ENCODE measurements at places on chromosomes 5 and 9.

- DNase-seq: no peak
Measured at GRCh38 chr5:132764051-132764450, 13.0 kb downstream of the SEPTIN8 start.

GRCh38 chr9:72453797-72454196 is 67.6 kb upstream of the TMC1 start:
- DNase-seq: no peak

DNA sequence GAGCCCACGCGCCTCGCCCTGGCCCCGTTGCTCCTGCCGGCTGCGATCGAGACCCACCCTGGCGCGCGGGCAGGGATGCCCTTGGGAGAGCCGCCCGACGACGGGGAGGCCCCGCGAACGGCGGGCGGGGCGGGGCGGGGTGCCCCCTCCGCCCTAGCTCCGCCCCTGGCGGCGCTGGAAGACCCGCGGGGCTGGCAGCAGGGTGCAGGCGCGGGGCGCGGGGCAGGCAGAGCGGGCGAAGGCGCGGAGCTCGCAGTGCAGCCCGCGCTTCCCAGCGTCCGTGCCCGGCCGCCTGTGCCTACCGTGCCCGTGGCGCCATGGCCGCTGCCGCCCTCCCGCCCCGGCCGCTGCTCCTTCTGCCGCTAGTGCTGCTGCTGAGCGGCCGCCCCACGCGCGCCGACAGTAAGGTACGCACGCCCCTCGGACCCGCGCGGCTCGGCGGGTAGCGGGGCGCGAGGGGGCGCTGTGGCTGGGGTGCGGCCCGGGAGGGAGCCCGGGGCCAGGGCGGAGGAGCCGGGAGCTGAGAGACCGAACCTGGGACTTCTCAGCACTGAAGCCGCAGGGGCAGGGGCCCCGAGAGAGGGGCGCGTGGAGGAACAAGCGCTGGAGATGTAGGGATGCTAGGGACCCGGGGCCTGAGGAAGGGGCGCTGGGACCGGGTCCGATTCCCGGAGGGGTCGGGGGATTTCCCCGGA is at the start of gene OLFML2A:
OLFML2A (plus strand) TSS at position 180 of the 695 bp plus-strand sequence; CDS start at position 318, 138 bp downstream.
- DNase-seq: no peak

GRCh38 chr9:13900449-13900848 is 413.5 kb downstream of the NFIB start:
- DNase-seq: no peak

GRCh38 chr9:82183181-82183860 is 194.7 kb downstream of the SPATA31D1 start:
- no peak for DNase-seq

GRCh38 chr5:148482697-148483462 is 99.1 kb downstream of the FBXO38 start:
- DNase-seq: peak; percentile 57

GRCh38 chr9:109440117-109440515 is 58.0 kb downstream of the PTPN3 start:
- DNase-seq: no peak

DNA sequence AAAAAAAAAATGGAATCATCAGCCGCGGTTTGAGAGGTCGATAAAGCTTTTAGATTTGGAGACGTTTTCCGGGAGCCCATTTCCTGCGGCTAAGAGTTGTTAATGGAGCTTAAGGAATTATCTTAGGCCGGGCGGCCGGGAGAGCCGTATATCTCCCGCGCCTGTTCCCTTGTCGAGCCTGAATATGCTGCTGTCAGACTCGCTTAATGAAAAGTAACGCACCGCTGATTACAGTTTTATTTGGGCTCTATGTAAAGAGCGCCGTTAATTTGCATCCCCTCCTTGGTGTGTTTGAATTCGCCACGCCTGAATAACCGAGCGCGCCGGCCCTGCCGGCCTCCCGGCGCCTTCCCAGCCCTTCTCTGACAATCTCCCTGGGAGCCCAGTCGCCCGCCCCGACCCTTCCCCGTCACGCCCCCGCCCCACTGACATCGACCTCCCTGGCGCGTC is 7.9 kb downstream of the IRX4 start:
- DNase-seq: no peak

- no peak for DNase-seq
Measured at GRCh38 chr5:97476852-97477534, 293.9 kb upstream of the RIOK2 start.

GRCh38 chr9:18806232-18807080 is 226.6 kb downstream of the SAXO1 start:
- no peak for DNase-seq

GRCh38 chr9:31030741-31031202 is 1353.7 kb upstream of the ACO1 start:
- DNase-seq: peak; percentile 1

DNA sequence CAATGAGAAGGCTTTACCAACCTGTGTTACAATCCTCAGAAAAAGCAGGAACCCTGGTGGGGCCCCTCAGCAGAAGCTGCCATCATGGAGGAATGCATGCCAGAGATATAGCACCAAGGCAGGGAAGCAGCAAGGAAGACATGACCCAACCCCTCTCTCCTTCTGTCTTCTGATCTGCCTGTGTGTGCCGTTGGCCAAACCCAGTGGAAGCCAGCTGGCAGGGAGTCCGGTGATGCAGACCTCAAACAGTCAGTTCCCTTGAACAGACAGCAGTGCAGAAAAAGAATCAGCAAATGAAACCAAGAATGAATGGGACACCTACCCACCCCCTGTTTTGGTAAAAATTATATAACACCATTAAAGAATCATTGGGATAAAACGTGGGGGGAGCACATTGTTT is 234.2 kb downstream of the ZNF608 start:
- DNase-seq: no peak

DNA sequence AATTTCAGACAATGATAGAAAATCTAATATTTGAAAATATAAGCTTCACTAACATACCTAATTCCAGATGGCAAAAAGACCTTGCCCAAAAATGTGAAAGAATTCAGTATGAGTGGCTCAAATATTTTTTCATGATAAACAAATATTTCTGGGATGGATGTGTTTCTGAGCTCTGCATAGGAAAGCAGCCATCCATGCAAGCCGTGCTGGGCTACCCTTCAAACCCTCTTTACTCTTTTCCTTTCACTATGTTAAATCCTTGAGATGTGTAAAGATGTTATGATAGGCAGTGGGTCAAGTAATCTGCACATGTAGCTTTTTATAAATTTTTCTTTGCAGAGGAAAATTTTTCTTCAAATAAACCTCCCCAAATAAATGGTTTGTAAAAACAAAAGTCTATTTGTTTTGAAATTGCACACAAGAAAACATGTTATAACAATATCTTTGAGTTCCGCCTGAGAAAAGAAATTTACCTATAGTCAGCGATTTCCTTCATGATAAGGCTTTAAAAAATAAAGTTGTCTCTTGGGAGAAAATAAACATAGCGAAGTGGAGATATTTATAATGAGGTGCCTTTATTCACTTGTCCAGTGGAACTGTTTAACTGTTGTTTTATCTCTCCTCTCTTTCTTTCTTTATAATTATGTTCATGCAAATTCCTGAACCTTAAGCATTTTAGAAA is 154.3 kb upstream of the PITX1 start:
- DNase-seq: peak; percentile 23

- no peak for DNase-seq
Measured at GRCh38 chr5:127645300-127645726, 3.6 kb upstream of the CTXN3 start.

GRCh38 chr9:126331964-126332748 is 5.5 kb downstream of the MVB12B start:
- no peak for DNase-seq

DNA sequence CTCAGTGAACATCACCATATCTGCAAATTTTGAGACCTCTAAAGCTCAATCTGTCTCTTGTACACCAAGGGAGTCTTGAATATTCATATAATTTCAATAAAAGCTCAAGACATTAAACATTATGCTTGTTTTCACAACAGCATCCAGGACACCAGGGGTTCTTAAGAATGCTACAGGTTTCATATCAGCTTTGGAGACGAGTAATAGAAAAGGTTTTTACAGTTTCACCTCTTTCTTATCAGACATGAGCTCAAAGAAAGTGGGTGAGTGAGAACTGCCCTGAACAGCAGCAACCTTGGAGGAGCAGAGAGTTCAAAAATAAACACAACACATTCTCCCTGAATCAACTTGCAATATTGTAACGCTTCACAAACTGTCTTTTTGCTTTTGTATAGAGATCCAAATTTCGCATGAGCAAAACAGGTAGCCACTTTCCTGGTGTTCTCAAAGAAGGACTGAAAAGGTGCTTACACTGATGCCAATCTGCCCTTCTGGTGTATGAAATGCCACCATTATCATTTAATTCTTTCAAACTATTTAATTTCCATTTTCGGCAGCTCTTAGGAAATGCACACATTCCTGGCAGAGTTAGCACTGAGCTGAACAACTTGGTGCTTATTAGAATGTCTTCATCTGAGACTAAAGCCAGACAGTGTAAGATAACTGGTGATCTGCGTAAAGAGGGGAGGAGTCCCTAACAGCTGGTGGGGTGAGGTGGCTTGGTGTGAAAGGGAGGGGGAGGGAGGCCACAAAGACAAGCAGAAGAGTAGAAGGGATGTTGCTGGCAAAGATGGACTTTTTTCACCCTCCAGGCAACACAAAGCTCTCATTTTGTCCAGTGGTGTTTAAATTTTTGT is 535.3 kb downstream of the PDE4D start:
- peak; percentile 94 for DNase-seq

GRCh38 chr5:43038496-43038989 is 1.6 kb downstream of the ANXA2R start:
- no peak for DNase-seq

DNA sequence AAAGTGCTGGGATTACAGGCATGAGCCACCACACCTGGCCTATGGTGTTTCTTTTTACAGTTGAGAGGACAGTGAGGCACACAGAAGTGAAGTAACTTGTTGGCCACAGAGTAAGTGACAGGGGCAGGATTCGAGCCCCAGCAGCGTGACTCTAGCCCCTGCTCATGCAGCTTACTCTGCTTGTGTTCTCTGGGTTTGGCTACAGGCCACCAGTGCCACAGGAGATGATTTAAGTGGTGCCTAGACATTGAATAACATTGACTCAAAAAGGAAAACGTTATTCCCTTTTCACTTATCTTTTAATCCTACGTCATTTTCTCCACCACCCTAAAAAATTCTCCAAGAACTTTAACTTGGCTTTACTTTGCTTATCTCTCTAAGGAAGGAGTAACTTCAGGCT is 61.4 kb downstream of the SNX24 start:
- DNase-seq: peak; percentile 56

GRCh38 chr5:125199968-125200865 is 453.8 kb upstream of the ZNF608 start:
- DNase-seq: peak; percentile 16

- DNase-seq: peak; percentile 79
Measured at GRCh38 chr5:94469894-94470329, 148.5 kb downstream of the KIAA0825 start.

- peak; percentile 22 for DNase-seq
Measured at GRCh38 chr9:79054500-79054899, 517.3 kb upstream of the TLE4 start.

GRCh38 chr9:134333234-134333873 is 7.1 kb downstream of the RXRA start:
- peak; percentile 62 for DNase-seq

DNA sequence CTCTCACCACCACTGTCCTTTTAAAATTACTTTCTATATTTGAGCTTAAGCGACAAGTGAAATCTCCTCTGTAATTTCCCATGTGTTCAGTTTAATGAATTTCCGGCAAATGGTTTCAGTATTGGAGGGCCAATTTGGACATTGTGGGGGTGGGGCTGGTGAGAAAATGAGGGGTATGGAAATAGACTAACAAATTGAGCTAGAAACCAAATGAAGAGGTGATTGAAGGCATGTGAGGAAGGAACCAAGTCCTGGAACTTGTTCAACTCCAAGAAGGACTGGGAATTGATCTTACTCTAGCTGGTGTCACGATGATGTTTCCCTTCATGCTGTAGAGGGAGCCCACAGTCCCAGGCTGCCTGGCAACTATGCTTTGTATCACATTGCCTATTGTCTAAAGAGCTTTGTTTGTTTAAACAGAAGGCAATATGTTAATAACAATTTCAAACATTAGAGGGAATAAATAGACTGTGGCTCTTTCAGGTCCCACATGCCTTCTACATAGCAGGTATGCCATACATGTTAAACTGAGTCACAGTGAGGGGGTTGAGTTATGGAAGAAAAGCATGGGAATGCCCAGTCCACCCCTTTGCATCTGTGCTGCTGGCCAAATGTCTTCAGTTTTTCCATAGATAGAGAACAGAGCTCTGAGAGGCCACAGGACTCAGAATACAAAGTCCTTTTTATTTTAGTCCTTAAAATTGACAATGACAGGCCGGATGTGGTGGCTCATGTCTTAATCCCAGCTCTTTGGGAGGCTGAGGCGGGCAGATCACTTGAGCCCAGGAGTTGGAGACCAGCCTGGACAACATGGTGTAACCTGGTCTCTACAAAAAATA is 25.0 kb upstream of the MATR3 start:
- DNase-seq: no peak

DNA sequence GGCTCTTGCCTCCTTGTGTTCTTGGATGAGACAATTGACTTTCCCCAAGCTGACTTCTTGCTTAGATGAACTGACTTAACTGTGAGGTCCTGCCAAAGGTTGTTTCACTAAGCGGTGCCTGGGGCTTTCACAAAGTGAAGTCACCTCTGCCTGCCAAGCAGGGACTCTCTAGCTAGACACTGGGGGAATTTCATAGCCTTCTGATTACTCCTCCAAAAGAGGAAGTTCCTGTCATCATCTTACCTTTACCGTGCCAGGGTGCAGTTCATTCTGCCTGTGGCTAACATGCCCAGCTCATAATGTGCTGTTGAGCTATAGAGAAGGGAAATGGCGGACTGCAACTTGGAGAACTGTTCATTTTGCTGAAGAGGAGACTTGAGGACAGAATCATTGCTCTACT is 472.0 kb upstream of the WWC1 start:
- DNase-seq: no peak

- no peak for DNase-seq
Measured at GRCh38 chr5:3715062-3715461, 119.4 kb downstream of the IRX1 start.

- DNase-seq: peak; percentile 66
Measured at GRCh38 chr5:31944684-31945445, 229.3 kb downstream of the GOLPH3 start.

- DNase-seq: no peak
Measured at GRCh38 chr9:83778164-83778563, 39.4 kb downstream of the GKAP1 start.

GRCh38 chr9:75451505-75451904 is 363.2 kb downstream of the OSTF1 start:
- DNase-seq: peak; percentile 20

DNA sequence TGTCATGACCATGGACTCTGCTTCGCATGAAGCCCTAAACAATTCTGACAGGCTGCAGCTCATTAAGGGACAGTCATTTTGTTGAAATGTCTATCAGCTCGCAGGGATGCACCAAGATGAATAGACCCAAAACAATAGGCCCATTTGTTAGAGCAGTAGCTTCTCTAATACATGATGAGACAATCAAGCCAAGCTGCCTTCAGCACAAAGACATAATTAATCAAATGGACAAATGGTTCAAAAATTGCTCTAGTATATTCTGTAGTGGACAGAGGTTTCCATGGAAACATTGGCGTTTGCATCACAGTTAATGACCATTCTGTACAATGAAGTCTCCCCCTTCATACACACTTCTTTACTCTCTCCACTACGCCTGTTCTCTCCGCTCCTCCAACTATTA is 274.6 kb downstream of the ANXA1 start:
- no peak for DNase-seq

- DNase-seq: peak; percentile 36
Measured at GRCh38 chr5:15463231-15463980, 36.6 kb upstream of the FBXL7 start.

GRCh38 chr9:83934569-83935275 is 13.5 kb upstream of the KIF27 start:
- DNase-seq: peak; percentile 84
